ENCODE measurements at places on chromosomes 12 and 14. TPM values are rescaled to one million over a fixed set of nuclear protein-coding genes. Genes with fewer than 3 reads are reported as not detected.

GRCh38 chr12:12927211-12928079 lies 24.5 kb downstream of the GPRC5D start:
- DNase-seq, result no peak

GRCh38 chr14:20998674-20999366 lies at the start of gene SLC39A2:
TSS of gene SLC39A2 (plus strand) at chr14:20999293. CDS start at chr14:20999447, 154 bp downstream.
- no peak for DNase-seq

DNA sequence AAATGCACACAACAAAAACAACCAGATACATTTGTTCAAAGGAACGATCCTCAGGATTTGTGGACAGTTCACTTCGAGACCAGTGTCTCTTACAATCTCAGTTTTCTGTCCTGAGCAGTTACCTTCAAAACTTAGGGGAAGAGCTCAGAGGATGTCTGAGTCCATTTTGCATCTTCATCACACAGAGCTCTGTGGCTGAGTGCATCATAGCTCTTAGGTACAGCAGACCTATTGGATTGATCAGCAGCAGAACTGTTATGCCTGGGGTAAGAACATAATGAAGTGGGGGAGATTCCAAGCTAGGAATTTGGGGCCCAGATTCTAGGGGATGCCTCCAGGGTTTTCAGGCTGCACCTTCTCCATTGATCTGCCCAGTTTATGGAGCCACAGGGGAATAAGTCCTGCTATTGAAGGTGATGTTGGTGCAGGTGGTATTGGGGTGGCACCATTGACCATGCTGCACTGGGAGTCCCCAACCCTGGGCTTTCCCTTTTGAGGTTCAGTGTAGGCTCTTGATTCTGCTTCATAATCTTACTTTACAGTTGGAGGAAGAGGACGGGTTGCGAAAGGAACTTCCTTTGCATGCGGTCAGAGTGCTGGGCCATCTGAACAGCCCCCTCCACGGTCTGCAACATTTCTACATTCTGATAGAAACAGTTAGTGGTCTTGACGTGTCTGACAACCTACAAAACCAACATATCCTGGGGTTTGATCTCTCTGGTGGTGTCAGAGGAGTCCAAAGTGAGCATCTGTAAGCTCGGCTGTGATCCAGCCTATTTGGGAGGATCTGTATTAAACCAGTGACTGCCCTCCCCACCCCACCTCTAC lies 112.8 kb downstream of the CHST11 start:
- peak; percentile 13 for DNase-seq

GRCh38 chr12:10385166-10385613 lies 4.7 kb downstream of the KLRK1 start:
- no peak for DNase-seq

DNA sequence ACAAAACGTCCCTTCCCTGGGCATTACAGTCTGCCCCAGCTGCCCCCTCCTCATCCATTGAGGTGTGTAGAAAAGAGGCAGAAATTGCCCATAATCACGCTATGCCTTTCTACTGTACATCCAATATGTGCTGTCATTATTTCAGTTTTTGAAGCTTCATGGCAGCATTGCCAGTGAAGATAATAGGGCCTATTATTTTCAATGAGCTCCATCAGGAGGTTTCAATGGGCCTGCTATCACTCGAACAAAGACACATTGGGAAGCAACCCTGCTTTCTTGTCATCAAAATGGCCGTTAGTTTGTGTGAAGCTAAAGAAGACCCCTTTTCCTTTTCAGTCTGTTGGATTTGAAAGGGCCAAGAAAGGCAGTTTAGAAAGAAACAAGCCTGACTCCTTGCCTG lies 653.8 kb downstream of the NOVA1 start:
- DNase-seq, result no peak

DNA sequence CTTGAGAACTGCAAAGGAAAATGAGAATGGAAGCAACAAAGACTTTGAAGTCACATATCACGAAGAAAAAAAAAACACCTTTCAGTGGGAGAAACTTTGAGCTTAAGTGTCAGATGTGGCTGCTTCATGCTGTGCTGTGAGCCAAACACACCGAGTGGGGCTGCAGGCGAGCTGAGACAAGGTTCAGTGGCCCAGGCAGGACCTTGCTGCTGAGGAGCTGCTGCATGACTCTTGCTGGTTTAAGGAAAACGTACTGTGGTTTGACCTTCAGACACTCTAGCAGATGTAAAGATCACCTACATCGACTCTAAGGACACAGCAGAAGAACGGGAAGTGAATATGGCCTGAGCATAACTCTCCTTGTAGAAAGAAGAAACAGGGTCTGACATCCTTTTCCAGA lies 118.1 kb upstream of the OR4E1 start:
- DNase-seq, result no peak

- DNase-seq, result no peak
Observed at GRCh38 chr14:74911221-74911620, 11.8 kb downstream of the RPS6KL1 start.

- DNase-seq, result no peak
Observed at GRCh38 chr12:53201177-53201541, 5.9 kb downstream of the ITGB7 start.

GRCh38 chr14:61671082-61671481 lies 24.2 kb upstream of the HIF1A start:
- no peak for DNase-seq

DNA sequence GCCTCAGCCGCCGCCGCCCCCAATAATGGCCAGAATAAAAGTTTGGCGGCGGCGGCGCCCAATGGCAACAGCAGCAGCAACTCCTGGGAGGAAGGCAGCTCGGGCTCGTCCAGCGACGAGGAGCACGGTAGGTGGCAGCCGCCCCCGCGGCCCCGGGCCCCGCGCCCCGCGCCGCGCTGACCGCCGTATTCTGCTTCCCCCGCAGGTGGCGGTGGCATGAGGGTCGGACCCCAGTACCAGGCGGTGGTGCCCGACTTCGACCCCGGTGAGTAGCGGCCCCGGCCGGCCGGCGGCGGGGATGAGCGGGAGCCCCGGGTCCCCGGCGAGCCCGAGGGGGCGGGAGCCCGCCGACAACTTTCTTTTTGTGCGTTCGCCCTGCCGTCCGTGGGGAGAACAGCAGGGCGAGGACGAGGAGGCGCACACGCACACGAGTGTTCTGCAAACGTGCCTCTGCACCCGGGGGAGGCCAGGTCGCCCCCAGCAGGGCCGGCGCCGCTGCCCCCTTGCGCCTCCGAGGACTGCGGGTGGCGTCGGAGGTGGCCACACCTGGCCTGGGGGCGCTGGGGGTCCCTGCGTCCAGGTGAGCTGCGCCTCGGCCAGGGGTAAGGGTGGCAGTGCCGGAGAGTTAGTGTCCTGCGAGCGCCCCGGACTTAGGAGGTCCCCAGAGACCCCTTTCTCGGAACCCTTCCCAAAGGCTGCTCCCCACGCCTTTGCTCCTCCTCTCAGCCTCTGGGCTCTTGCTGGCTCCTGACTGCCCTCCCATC lies 794 bp downstream of the RCOR1 start:
- peak; percentile 5 for DNase-seq

DNA sequence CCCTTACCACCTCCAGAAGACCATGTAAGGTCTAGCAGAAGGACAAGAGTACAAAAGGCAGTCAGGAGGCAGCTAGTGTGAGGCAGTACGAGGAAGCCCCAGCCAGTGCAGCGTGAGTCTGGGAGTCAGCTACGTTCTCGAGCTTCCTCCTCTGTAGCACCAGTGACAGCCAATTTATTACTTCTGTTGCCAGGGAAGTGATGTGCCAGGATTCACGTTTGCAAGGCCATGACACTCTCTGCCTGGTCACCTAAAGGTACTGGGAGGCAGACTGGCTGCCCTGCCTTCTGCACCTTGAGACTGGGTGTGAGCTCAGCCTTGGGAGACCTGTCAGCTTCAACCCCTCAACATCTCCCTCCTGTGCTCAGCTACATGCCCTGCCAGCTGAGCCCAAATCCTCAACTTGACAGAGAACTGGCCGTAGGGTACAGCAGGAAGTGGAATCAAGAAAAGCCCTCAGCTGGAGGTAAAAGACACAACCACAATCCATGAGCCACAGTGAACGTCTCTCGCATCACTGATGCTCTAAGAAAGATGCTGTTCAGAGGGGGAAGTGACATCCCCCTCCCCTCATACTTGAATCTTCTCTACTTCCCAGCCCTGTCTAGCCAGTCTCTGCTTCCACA lies 182.5 kb upstream of the RGS6 start:
- DNase-seq, result no peak

- DNase-seq, result peak; percentile 13
Observed at GRCh38 chr14:42214981-42215491, 608.4 kb downstream of the LRFN5 start.

- no peak for DNase-seq
Observed at GRCh38 chr12:47753021-47754001, 5.4 kb downstream of the RAPGEF3 start.

- no peak for DNase-seq
Observed at GRCh38 chr14:58082491-58083098, 69.4 kb downstream of the ARMH4 start.

DNA sequence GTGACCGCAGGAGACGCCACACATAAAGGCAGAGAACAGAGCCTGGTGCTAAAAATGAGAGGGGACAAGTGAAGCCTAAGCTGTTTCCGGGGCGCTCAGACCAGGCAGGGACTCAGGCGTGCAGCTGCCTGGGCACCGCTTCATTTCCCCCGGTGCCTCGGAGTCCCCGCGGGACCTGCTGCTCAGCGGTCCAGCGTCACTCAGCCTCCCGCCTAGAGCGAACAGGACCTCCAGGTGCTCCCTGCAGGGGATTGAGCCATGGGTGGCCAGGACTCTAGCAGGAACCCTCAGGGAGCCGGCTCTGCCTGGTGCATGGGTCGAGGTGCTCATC lies 31.0 kb downstream of the CCDC85C start:
- no peak for DNase-seq

DNA sequence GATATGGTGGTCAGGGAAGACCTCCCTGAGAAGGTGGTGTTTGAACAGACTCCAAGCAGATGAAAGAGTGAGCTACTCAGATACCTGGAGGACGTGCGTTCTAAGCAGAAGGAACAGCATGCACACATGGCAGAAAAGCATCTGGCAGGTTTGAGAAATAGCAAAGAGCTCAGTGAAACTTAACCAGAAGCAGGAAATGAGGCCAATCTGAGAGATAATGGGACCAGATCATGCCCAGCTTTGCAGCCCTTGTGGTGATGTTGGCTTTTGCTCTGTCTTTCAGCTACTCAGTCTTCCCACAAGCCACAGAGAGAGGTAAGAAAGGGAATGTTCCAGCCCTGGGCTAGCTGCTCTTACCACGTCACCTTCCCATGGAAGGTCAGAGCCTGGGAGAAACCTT lies 176.3 kb upstream of the GSC start:
- no peak for DNase-seq

DNA sequence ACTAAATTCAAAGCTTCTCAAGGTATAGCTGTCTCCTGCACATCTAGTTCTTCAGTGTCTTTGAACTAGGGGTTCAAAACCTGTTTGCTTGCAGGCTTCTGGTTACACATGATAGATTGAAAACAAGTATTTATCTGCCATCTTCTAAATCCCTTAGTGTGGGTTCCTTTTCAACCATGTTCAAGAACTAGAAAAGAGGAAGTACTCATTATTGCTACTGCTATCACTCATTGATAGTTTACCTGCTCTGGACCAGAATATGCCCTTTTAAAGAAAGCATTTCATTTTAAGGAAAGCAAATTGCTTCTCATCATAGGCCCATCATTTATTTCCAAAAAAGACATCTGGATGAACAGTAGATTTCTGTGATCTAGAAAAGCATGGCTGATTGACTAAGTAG lies 37.1 kb upstream of the VSX2 start:
- no peak for DNase-seq

DNA sequence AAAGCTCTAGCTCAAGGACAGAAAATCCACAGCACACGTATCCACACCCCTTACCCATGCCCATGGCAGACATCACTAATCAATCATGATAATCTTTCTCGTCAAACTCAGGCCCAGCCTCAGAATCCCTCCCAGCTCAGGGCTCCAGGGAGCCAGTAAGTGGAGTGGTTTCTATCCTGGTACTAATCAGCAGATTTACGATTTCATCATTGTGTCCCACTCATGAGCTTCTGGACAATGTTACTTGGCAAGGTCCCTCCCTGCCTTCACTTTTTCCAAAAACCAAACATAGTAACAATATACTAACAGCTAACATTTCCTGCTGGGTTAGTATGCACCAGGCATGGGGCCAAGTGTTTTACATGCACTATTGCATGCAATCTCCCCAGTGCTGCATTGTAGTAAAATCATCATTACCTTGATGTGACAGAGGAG lies 45.8 kb upstream of the NCOR2 start:
- no peak for DNase-seq

DNA sequence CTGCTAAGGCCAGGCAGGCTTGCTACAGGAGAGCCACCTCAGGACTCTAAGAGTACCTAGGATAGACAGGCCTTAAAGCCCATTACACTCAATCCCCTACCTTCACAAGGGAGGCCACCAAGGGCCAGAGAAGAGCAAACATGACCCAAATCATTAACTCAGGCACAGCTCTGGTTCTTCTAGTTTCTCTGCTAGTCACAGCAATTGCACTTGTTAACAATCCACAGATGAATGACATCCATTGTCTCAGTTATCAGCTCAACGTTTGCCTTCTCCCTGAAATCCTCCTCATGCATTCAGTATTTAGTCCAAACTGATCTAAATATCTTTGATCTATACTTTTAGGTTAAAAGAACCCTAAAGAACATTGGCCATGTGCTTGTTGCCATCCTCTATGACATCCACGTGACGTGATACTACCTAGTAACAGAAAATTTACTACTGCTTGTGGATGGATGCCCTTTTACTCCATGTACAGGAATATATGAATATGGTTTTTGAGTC lies 164.5 kb downstream of the STXBP6 start:
- DNase-seq, result no peak

- DNase-seq, result no peak
Observed at GRCh38 chr12:6754411-6754810, 1.5 kb upstream of the MLF2 start.

DNA sequence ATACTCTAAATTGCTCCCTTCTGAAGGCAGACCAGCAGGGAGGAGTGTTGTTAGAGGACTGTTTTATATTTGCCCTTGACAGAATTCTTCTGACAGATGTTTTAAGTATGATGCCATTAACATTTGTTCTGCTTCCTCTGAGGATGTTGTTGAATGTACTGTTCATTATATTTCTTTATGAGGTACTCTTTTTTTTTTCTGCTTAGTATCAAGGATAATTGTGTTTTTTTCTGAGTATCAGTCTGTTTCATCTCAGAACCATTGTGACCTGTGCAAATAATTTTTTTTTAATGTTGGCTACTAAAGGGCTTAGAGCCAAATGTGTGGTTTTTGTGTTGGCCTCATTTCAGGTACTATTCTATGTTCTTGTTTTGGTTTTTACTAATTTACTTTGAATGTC lies 10.6 kb downstream of the METAP2 start:
- no peak for DNase-seq

GRCh38 chr12:79375050-79375449 lies 315.7 kb downstream of the PAWR start:
- no peak for DNase-seq

Gene PMCH
- total RNA-seq, result not detected

Gene TGFB3
- total RNA-seq, result 8.1 TPM

Gene VPS29
- total RNA-seq, result 77.7 TPM

Gene OASL
- 0.44 TPM for total RNA-seq

Gene EXOC3L4
- 0.63 TPM for total RNA-seq

Gene UNC79
- total RNA-seq, result not detected

Gene AMHR2
- not detected for total RNA-seq

Gene NOVA1
- total RNA-seq, result 32.9 TPM

Gene RTL1
- not detected for total RNA-seq

Gene CNTN1
- 32.1 TPM for total RNA-seq

Gene CFAP73
- not detected for total RNA-seq

Gene P2RX2
- total RNA-seq, result not detected

Gene CHST11
- total RNA-seq, result 31.8 TPM

Gene NUMB
- 81.9 TPM for total RNA-seq

Gene EIF2S3B
- total RNA-seq, result not detected

Gene OTX2
- total RNA-seq, result not detected

Gene ARHGEF25
- 31.2 TPM for total RNA-seq

Gene FLVCR2
- 78.9 TPM for total RNA-seq

All from tibial nerve (tissue), 4 donors.